ENCODE measurements at places on chromosomes 1 and 21.

DNA sequence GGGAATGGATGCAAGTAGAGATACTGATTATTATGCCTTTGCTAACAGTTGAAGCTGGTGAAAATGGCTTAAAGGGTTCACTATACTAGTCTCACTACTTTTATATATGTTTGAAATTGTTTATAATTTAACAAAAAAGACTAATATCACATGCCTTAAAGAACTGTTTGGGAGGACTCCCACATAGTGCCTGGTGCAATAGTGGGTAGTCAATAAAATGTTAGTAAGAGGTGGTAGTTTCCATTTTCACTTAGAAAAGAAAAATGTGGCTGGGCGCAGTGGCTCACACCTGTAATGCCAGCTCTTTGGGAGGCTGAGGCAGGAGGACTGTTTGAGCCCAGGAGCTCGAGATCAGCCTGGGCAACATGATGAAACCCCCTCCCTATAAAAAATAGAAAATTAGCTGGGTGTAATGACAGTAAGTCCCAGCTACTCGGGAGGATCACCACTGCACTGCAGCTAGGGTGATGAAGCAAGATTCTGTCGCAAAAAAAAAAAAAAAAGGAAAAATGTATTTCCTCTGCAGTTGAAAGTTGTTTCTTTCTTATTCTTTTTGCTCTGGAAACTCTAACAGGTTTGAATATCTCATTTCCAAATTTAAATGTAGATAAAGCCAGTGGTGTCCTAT, 24.5 kb downstream of the C21orf91 start:
- DNase-seq, result no peak

GRCh38 chr1:166087734-166088571, 78.8 kb downstream of the FAM78B start:
- DNase-seq, result no peak

DNA sequence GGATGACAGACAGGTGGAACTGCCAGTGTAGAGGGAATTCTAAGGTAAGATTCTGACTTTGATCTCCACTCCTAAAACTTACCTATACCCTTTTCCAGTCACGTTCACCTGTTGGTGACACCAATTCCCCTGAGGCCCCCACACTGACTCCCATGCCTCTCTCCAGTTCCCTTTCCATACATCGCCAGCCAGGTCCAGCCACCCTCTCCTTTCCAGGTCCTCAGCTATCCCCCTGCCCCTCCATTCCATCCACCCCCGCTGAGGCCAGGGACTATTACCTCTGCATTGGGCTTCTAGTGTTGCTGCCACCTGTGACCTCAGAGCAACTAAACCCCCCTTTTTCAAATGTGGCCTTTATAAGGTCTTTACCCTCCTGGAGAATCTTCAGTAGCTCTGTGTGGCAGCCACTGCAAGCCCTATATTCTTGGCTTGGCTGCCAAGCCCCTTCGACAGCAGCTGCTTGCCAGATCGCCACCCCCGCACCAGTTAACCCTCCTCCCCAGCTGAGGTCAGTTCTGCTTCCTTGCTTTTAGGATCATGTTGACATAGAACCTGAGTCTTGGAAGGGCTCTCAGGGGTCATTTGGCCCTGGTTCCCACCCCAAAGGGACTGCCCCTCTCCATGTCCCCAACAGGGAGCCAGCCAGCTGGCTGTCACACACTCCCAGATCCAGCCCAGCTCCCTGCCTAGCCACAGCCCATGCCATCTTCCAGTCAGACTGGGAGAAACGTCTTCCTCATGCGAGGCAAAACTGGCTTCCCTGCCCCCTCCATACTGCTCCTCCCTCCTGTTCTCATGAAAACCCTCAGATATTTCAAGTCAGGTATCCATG, 14.7 kb downstream of the CSF1 start:
- DNase-seq, result no peak

DNA sequence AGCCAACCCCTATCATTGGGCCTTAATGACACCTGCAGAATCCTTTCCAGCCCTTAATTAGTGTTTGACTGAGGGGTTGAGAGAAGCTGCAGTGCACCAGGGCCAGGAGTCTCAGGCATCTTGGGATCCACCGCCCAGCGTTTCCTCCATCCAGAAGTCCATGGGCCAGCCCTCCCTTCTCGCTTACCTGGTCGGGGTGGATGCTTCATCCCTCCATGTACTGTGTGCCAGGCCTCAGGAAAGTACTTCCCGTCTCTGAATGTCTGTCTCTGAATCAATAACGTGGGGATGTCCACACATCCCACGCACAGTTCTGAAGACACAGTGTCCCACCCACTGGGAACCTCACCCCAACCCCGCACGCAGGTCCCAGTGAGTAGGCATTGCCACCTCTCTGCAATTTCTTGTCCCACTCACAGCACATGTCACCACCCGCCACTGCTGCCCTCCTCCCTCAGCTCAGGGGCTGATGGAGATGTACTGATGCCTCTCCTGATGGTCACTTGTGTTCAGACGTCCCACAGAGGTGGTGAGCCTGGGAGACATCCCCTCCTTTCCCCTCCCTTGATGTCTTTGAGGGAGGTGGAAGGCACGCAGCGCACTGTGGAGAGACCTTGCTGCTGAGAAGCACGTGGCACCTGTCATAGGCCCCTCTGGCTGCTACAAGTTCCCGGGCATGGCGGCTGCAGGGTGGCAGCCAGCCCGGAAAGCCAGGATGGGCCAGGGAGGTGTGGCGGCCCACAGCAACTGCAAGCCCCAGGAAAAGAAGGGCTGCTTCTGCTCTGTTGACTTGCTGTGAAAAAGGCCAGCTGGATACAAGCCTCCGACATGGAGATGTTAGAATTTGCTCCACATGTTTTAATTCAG, 29.4 kb upstream of the PRSS38 start:
- no peak for DNase-seq

DNA sequence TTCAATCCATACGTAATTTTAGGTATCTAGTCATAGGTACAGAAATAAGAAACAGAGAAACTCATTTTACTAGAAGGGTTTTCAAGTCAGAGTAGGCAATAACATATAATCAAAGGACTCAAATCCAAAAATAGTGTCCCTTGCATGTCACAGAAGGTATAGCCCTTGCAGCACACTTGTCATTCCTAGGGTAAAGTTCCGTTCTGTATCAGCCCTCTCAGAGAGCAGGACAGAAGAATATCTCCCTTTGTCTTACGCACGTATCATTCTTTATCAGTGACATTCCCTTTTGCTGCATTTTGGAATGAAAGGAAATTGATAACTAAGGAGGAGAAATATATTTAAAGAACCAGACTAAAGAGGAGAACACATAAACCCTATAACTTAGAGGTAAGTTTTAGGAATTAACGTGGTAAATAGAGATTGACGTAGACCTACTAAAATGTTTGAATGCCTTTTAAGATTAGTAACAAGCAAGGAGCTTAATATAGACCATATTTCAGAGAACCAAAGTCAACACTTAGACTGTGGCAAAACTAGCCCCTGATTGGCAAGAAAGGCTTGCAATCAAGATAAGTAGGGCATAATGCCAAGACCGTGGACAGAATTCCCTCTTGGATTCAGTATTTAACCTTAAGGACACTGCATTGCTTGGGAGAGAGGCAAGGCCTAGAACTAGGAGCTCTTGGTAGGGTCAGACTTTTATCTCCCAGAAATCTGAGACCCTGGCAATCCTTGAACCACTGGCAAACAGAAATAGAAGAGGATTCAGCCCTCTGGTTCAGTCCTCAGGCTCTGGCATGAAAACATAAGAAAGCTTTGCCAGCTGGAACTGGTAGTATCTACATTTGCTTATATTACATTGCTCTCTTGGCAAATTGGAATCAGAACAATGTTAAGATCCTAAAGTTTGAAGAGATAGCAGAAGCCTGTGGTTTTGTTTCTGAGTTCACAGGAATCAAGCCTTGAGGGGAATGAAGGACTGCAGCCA, 232.1 kb downstream of the ASTN1 start:
- DNase-seq, result no peak

GRCh38 chr1:231750818-231751362, 124.3 kb downstream of the DISC1 start:
- no peak for DNase-seq

DNA sequence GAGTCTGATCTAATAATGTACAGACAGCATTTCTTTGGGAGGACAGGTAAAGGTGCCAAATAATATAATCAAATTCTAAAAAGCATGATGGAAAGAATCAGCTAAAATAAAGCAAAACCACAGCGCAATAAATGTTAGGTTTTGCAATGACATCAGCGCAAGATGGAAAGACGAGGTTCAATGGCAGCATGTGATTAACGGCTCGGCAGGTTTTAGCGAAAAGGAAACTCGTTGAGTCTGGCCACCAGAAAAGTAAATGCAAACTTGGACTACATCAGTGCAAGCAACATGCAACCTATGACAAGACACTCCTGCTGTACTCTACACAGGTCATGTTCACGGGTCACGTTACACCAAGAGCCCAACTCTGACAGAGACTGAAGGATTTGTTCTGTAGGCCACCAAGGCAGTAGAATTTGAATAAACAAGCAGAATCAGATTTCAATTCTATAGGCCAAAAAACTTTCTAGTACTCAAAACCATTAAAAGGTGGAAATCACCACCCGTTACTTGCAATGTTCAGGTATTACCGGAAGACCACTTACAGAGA, 4.5 kb downstream of the SIPA1L2 start:
- no peak for DNase-seq

GRCh38 chr1:2468540-2468939, 7.5 kb upstream of the PLCH2 start:
- no peak for DNase-seq

DNA sequence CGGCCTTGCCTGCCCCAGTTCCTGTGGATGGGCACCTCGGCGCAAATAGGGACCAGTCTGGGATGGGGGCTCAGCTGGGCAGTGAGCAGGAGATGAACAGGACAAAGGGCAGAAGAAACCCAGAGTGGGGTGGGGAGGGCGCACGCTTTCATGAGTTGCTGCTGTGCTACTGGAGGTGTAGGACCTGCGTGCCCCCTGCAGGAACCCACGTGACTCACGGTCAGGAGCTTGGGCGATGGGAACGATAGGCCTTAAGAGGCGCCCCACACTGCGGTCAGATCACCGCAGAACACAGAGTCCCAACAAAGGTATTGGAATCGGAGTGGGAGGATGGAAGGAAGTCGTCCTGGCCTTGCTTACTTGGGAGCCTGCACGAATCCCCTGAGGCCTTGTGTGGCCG, 17.2 kb downstream of the PRDM15 start:
- no peak for DNase-seq

DNA sequence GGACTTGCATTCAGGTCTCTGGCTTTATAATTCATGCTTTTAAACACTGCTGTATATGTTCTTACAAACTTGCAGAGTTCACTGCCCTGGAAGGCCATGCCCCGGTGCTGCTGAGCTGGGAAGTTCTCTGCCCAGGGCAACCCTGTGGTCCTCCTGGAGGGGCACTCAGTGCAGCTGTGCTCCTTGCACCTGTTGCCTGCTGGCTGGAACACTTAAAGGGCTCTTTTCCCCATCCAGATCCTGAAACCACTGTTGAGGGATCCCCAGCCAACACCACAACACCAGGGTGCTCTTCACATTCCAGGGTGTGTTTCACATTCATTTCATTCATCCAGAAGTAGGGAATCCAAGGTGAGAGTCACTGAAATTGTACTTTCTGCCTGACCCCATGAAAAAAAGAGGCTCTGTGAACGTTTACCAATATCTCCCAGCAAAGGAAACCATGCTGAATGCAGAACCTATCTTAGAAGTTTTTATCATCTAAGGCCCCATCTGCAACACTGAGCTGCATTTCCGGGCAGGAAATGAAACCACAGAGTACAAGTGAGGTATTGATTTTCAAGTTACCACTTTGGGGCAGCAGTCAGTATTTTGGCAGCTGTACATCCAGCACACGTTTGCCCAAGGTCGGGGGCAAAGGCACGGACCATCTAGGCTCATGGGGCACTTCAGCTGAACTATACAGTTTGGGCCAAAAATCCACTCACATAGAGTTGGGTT, 16.4 kb upstream of the KIAA0040 start:
- DNase-seq, result no peak

DNA sequence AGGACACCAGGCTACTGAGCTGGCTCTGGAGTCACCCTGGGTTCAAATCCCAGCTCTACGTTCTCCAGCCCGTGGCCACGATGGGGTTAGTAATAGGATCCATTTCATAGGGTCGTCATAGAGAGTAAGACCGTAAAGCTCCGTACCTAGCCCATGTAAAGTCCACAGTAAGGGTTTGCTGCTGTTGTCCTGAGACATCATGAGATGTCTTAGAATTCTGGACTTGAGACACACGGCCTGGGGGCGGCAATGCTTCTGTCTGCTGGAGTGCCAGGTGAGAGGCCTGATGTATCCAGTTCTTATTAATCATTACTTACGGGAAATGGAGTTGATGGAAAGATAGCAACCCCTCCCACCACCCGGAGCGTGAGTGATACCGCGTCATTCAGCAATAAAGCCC, 3.6 kb downstream of the TCP10L start:
- DNase-seq, result no peak

GRCh38 chr1:31302709-31303441, 6.0 kb downstream of the ZCCHC17 start:
- no peak for DNase-seq

- DNase-seq, result no peak
Measured at GRCh38 chr1:210371916-210372315, 43.2 kb downstream of the HHAT start.

- DNase-seq, result no peak
Measured at GRCh38 chr21:31354122-31354521, 10.1 kb upstream of the TIAM1 start.

- DNase-seq, result no peak
Measured at GRCh38 chr21:18449605-18450550, 46.3 kb upstream of the TMPRSS15 start.

DNA sequence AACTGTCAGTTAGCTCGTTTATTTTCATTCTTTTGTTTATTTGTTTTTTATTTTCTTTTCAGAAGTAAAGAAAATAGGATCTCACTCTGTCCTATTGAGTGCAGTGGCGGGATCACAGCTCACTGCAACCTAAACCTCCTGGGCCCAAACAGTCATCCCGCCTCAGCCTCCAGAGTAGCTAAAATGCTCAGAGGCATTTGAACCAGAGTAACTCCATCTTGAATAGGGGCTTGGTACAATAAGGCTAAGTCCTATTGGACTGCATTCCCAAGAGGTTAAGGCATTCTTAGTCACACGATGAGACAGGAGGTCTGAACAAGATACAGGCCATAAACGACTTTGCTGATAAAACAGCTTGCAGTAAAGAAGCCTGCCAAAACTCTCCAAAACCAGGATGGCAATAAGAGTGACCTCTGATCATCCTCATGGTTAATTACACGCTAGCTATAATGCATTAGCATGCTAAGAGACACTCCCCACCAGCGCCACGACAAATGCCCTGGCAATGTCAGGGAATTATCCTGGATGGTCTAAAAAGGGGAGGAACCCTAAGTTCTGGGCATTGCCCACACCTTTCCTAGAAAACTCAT, 13.1 kb upstream of the COP1 start:
- DNase-seq, result no peak

- DNase-seq, result no peak
Measured at GRCh38 chr1:214514032-214514818, 37.2 kb downstream of the PTPN14 start.

DNA sequence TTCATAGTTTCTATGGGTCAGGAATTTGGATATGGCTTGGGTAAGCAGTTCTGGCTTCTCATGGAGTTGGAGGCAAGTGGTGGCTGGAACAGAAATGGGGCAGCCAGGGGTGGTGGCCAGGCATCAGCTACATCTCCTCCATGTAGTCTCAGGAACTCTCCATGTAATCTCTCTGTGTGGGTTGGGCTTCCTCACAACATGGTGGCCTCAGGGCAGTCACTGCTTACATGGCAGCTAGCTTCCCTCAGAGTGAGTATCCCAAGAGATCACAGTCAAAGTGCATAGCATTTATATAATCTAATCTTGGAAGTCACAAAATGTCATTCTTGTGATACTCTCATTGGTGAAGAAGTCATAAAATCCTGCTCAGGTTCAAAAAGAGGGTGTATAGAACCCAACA, 25.7 kb downstream of the MR1 start:
- DNase-seq, result no peak

- DNase-seq, result no peak
Measured at GRCh38 chr1:7552402-7552801, 218.7 kb upstream of the VAMP3 start.

Data from Ammon's horn (tissue), 1 donor.